ENCODE measurements at places on chromosomes 7 and 10.

DNA sequence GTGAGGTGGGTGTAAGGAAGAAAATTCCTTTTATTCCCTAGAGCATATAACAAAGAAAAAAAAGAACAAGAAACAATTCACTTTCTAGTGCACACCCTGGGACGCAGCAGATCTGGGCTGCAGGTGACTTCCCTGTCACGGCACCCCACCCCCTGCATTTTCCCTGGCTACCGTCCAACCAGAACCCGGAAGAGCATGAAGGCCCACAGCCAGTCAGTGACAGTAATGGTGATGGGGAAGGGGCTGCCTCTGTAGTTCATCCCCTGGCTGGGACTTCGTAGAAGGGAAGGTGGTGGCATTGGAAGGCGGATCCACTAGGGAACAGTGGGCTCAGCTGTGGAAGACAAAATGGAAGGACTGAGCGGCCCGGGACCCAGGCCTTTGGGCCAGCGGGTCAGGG is 236.7 kb downstream of the BUB3 start:
- DNase-seq: no peak

DNA sequence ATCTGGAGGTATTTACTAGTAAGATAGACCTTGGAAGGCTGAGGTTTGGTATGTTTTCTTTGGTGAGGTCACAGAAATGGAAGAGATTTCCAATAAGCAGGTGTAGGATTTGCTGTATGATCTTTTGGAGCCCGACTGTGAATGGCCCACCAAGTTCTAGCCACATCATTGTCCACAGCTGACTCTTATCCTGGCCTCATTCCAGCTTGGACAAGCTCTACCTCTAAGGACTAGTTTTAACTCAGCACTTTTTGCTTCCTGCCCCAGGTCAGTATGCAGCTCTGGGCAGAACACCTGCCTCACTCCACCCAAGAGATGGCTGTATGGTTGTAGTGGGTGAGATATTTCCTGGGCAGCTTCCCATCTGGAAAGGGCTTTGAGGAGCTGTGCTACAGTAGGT is 6.1 kb upstream of the CPA4 start:
- no peak for DNase-seq

DNA sequence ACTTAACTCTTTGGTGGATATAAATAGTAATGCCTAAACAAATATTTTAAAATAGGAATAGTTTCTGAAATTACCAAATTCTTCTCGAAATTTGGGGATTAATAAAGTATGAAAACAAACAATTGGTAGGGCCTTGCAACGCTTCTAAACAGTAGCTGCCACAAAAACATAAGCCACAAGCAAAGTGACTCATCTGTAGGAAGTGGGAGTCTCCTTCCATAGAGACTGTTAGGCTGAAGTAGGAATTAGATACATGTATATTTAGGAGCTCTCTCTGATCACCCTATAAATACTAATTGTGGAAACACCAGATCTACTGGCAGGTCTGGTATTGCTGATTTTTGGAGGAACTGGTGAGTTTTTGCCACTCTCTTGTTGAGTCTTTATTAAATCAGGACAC is 5.7 kb upstream of the LMOD2 start:
- no peak for DNase-seq

DNA sequence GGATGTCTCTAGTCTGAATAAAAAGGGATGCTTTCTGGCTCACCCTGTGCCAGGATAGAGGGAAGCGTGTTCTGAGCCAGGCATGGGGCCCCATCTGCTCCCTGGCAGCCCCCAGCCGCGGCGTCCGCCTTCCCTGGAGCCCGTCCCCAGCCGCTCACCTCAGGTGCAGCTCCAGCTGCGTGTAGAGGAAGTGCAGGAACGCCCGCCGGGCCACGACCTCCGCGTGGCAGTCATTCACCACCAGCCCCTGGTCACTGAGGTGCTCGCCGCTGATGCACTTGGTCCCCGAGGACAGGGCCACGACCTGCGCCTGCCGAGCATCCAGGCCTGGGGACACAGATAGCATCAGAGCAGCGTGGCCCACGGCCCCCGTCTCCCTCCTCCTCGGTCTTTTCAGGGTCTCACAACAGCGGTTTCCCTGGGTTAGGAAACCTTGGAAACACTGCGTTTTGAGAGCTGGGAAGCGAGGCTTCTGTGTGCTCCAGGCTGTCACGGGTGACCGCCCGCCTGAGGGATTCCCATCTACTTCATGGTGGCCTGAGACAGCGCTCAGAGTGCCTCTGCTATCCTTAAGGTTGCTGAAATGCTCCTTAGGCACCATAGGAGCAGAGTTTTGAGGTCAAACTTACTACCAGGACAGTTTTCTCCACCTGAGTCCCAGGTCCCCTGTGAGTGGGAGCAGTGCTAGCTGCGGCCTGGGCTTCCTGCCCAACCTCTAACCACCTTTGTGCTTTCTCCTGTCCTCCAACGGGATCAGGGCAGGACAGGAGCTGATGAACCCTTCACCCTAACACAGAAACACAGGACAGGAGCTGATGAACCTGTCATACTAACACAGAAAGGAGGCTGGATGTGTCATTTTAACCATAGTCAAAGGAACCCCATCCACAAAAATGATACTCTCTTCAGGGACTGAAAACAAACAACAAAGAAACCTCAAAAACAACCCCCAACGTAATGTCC is 186.1 kb downstream of the WDR37 start:
- DNase-seq: no peak

DNA sequence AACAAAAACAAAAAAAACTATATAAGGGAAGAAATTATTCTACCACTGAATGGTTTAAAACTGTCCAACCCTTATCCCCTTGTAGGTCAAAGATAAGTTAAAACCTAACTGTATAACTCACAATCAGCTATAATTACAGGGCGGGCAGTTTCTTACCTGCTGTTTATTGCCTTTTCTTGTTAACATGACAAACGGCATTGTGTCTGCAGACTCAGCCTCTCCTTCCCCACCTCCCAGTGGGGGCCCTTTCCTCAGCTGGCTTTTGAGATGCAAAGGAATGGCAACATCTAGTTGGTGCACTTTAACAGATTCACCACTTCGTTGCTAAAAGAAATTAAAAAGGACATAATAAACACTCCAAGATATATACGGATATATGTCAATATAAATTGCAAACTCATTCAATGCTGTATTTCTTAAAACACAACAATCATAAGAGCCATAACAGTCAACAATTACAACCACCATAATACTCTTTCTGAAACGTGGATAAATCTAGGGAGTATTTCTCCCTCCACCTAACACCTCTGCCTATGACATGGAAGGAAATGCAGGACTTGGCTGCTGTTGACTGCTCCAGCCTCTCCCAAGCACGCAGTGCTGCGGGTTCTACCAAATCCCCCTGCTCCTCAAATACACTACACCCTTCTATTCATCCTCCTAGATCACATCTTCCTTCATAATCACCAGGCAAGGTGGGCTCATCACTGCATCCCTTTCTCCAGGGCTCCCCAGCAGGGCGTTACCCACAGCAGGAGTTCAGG is 106.0 kb downstream of the UPF2 start:
- DNase-seq: no peak

DNA sequence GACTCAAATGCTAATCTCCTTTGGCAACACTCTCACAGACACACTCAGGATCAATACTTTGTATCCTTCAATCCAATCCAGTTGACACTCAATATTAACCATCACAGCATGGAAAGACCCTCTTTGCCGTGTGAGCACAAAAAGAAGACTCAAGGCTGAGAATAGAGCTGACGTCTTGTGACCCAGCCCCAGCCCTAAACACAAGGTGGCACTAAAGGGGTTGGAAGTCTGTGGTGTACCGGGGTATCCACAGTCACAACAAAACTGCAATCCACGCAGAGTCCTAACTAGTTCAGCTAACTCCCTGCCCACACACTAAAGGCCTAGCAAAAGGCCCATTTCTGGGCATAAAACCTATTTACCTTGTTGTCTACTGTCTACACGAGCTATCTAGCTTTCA is 200.1 kb downstream of the ACTR3B start:
- DNase-seq: no peak

GRCh38 chr10:4162571-4163286 is 377.7 kb upstream of the KLF6 start:
- no peak for DNase-seq

- no peak for DNase-seq
Observed at GRCh38 chr7:64868499-64868898, 34.6 kb upstream of the ZNF273 start.

- DNase-seq: no peak
Observed at GRCh38 chr10:130962240-130963051, 349.1 kb downstream of the TCERG1L start.

DNA sequence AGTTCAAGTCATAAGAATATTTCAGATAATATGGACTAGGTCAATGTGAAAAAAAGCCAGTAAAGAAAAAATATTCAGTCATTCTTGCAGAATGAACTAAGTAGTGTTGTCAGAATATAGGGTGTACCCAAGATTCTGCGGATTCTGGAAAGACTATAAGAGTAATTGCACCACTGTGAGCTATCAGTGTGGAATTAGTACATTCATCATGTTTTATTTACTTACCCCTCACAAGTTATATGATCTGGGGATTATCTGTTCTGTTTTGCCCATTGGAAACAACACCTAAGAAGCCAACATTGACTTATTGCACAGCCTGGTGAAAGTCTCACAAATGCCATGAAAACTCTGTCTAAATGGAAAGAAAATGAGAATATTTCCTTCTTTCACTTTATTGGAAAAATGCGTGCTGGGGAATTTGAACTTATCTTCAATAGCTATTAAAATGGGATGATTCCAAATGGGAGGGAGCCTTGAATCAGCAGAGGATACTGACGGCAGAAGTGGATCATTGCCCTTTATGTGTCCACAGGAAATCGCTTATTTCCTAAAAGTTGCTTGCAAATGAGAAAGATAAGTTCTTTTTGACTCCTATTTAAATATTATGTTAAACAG is 563.3 kb upstream of the POM121L12 start:
- no peak for DNase-seq

GRCh38 chr7:47451851-47452205 is 130.1 kb downstream of the TNS3 start:
- no peak for DNase-seq

DNA sequence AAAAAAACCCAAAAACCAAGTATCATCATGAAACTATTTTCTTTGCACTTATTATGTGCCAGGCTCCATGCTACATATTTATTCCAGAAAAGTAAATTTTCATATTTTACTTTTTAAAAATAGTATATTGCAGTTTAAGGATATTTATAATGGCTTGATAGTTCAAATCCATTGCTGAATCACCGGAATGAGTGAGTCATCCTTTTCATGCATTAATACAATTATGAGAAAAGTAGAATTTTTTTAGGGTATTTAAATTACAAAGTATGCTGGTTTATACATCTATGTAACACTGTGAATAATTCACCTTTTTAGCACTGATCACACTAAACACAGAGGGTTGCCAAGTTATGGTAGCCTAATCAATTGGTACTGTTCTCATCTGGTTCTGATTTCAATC is 54.3 kb downstream of the SLC16A9 start:
- DNase-seq: no peak

- no peak for DNase-seq
Observed at GRCh38 chr10:114388275-114388674, 16.0 kb downstream of the AFAP1L2 start.

DNA sequence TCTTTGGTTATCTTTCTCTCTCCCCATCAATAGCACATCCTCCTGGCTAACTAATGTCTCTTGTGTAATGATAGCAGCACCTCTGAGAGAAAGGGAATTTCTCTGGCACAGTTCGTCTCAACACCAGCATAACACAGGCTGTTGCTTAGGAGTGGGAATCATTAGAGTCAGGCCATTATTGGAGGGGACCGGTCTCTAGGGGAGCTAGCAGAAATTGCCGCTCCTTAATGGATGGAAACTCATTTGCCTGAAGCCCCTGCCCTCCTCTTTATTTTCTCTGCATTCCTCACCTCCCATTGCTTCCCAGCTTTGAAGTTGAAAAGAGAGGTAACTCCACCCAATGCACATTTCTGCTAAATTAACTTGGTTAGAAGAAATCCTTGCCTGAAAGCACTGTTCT is 11.9 kb downstream of the LRRC4 start:
- no peak for DNase-seq

DNA sequence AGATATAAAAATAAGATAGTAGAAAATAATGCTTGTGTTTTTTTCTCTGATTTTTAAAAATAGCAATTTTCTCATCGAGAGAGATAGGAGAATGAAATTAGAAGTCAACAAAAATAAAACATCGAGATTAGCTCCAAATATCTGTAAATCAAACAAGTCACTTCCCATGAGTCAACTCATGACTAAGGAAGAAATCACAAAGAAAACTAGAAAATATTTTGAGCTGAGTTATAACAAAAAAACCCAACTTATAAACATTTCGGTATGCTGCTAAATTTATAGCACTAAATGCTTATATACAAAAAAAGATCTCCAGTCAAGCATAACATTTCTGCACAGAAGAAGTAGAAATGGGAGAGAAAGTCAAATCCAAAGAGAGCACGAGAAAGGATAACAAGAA is 140.1 kb downstream of the ITGA8 start:
- DNase-seq: no peak

DNA sequence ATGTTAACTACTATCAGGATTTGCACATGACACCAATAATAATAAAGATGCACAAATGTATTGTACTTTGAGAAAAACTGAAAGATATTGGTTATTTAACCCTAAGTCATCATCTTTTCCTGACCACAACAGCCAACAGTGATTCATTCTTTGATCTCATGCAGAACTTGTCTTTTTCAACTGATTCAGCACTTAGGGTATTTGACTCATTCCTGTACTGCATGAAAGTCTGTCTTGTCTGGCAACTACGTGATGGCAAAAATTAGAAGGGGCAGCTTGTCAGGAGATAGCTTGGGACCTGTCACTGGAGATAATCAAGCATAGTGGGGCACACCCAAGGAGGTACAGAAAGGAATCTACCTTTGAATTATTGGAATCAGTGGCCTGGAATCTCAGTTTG is 77.8 kb upstream of the LRRC17 start:
- DNase-seq: no peak

DNA sequence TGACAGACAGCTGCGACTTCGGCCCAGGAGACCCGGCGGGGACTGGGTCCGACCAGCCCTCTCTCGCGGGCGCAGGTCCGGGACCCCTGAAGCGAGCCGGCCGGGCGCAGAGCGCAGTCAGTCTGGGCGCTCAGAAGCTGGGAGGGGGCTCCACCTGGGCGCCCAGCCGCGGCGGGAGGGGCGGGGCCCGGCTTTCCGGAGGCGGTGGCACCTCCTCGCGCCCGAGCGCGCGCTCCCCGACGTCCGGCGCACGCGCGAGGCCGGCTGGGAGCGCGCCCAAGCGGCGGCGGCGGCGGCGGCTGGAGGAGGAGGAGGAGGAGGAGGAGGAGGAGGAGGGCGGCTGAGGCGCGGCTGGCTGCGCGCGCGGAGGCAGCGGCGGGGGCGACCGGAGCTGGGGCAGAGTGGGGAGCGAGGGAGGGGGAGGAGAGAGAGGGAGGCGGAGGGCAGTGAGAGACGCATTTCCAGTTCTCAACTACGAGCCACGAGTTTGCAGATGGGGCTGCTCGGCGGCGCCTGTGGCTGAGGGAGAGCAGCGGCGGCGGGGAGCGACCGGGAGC is at the start of gene PALS2:
Gene PALS2 (plus strand): TSS at position 456 of the 557 bp plus-strand sequence. CDS start 50,216 bp downstream, outside the sequence.
- peak; percentile 76 for DNase-seq

GRCh38 chr7:81507221-81507620 is 262.6 kb downstream of the HGF start:
- DNase-seq: no peak

- DNase-seq: no peak
Observed at GRCh38 chr7:3162289-3162688, 118.6 kb upstream of the CARD11 start.
